ENCODE measurements at places on chromosomes 7 and 10. TPM values are rescaled to one million over a fixed set of nuclear protein-coding genes. Genes with fewer than 3 reads are reported as not detected.

Gene H2BK1
- not detected for total RNA-seq

Gene FAM25A
- not detected for total RNA-seq

Gene DNAJC1
- total RNA-seq, result 113 TPM

Gene GARIN1A
- 1.7 TPM for total RNA-seq

Gene CALY
- not detected for total RNA-seq

Gene NANOS1
- 16.7 TPM for total RNA-seq

Gene GDF10
- total RNA-seq, result 5.5 TPM

Gene DGKI
- total RNA-seq, result 71.0 TPM

Gene CALML3
- not detected for total RNA-seq

Gene CDH23
- 3.7 TPM for total RNA-seq

Gene TMEM229A
- 0.49 TPM for total RNA-seq

Gene IGF2BP3
- 5.0 TPM for total RNA-seq

Gene DPP6
- 55.6 TPM for total RNA-seq

Gene ARHGEF5
- 47.8 TPM for total RNA-seq
